Stimulated activated CD4-positive, alpha-beta T cell treated with anti-CD3 and anti-CD28 coated beads, Interleukin-12 subunit alpha, Interleukin-12 subunit beta, amount 100 ng/mL, for 24 hours (primary cell): ENCODE measurements at places on chromosomes 7 and 10.

DNA sequence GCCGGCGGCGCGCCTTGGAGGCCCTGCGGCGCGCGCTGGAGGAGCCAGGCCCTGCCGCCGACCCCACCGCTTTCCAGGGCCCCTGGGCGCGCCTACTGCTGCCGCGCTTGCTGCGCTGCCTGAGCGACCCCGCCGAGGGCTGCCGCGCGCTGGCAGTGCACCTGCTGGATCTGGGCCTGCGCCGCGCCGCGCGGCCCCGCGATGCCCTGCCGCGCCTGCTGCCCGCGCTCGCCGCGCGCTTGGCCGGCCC lies 280 bp downstream of the DNAAF5 start:
- no peak for DNase-seq

- no peak for DNase-seq
Measured at GRCh38 chr10:71077796-71078453, 134.4 kb upstream of the UNC5B start.

GRCh38 chr10:4698075-4698474 lies 127.9 kb upstream of the AKR1E2 start:
- DNase-seq: no peak

DNA sequence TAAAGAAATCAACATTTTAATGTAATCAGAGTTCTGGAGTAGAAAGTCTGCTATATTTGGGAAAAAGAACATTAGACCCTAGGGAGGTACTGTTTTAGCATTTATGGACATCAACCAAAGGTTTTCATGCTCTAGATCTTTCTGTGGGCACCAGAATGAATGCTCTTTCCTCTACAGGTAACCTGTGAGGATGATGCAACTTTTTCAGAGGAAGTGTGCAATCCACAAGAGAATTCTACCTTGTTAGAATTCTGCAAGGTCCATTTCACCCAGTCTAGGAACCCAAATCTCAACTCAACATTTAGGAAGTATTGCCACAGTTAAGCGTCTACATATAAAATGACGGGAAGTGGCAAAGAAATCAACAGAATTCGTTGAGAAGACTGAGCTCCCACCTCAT lies 139.9 kb upstream of the FAM171A1 start:
- DNase-seq: no peak

DNA sequence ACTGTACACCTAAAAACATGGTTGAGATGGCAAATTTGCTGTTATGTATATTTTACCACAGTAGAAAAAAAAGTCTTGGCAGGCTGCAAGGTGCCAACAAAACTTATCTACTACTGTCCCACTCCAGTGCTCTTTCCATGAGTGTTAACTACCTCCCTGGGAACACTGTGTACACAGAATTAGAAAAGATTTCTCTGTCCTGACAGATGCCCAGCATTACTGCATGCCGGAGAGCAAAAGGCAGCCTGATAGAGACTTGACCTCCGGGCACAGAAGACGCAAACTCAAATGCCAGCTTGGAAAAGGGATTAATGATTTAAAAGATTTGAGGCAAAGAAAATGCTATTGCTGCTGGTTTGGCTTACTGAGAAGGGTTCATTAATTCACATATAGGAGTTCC lies 228.8 kb downstream of the TMEM178B start:
- DNase-seq: no peak

DNA sequence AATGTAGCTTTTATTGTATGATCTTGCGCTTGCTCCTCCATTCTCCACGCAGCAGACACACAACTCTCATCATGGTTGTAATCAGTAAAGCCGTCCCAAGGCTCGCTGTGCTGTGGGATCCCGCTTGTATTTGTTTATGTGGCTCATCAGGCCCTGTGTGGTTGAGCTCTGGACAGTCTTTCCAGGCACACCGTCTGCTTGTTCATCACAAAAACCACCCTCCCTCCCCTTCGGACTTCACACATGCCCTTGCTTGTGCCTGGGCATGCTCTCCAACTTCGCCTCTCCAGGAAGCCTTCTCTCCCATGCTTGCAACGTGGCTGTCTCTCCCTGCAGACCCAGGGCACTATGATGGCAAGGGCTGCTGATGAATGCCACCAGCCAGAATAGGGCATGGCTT lies 62.4 kb downstream of the HK1 start:
- DNase-seq: no peak

DNA sequence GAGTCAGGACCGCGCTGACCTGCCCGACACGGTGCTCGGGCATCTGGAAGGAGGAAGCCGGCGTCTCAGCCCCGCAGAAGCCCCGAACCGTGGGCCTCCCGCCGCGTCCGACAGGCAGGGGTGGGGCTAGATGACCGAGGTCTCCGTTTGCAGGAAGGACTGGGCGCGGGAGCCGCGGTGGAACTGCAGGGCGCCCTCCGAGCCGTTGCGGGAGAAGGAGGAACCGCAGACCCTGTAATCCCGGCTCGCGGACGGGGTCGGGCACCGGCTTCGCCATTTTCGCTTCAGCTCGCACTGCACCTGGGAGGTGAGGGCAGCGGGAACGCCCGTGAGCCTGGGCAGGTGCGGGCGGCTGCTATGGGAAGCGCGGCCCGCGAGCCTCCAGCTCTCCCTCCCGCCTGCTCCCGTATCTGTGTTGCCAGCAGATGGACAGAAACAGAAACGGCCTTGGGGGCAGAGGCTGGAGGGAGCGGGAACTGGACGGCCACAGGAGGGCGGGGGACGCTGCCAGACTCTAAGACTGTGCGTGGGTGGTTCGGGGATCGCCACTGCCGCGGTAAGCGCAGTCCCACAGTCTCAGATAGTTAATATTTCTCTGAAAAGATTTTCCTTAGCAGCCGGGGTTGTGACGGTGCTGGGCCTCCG lies 114.1 kb downstream of the VIPR2 start:
- DNase-seq: no peak

GRCh38 chr10:92550924-92551323 lies 23.0 kb downstream of the IDE start:
- no peak for DNase-seq

GRCh38 chr10:43252166-43252782 lies 14.6 kb downstream of the RASGEF1A start:
- DNase-seq: no peak

- DNase-seq: no peak
Measured at GRCh38 chr7:115116773-115117715, 195.2 kb downstream of the MDFIC start.

DNA sequence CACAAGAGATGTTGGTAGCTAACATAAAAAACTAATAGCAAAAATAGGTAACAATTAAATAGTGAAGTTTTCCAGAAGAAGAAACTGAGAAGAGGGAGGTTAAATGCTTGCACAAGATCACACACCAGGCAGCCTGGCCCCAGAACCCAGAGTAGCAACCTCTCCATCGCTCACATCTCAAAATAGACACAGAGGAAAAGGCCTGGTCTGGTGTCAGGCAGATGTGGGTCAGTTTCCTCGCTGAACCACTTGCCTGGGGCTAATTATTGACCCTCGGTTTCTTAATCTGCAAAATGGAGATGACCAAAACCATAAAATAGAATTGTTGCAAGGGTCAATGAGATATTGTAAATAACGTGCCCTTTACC lies 44.5 kb upstream of the STK17A start:
- no peak for DNase-seq
